ENCODE measurements at places on chromosomes 1 and 21.

DNA sequence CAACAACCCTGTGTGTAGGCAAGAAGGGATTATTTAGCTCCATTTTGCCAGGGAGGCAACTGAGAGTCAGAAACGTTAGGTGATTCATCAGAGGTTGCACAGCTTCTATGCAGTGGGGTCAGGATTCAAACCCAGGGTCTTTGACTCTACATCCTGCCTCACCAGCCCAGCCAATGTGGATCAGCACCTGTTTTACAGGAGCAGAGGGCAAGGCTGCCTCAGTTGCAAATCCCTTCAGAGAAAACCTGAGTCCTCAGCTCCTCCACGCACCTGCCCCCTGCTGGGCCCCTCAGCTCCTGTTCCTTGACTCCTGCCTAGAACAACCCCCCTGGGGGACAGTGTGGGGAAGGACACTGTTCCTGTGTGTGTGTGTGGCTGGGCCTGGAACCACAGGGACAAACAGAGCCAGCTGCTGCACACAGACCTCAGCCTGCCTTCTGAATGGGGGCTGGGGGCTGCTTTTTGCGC lies 61.6 kb downstream of the LRRN2 start:
- no peak for DNase-seq

DNA sequence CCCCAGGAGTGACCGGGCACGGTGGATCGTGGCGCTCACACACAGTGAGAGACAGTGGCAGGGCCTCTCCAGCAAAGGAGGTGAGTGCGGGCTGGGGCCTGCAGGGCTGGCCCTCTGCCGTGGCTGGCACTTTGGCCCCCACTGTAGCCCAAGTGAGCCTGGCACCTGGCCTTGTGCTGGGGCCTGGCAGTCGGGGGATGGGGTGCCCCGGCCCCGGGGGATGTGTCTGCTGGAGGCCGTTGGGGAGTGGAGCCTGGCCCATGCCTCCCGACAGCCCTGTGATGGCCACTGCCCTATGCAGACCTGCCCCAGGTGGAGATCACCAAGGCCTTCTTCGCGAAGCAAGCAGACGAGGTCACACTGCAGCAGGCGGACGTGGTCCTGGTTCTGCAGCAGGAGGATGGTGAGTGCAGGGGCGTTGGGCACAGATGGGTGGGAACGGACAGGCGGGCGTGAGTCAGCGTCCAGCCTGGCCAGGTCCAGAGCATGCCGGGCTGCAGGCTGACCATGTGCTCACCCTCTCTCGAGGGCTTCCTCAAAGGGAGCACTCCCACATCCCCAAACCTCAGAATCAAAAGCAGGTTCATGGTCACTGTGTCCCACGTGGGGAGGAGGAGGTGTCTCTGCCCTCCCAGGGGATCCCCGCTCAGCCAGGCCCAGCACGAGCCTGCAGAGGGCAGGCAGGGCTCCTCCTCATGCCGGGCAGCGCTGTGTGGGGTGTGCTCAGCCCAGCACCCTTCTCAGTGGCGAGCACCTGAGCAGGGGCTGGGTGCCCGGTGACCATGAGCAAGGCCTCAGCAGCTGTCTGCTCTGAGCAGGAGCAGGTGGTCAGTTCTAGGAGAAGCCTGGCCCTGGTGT lies 25.3 kb downstream of the ARHGEF16 start:
- DNase-seq, result no peak

DNA sequence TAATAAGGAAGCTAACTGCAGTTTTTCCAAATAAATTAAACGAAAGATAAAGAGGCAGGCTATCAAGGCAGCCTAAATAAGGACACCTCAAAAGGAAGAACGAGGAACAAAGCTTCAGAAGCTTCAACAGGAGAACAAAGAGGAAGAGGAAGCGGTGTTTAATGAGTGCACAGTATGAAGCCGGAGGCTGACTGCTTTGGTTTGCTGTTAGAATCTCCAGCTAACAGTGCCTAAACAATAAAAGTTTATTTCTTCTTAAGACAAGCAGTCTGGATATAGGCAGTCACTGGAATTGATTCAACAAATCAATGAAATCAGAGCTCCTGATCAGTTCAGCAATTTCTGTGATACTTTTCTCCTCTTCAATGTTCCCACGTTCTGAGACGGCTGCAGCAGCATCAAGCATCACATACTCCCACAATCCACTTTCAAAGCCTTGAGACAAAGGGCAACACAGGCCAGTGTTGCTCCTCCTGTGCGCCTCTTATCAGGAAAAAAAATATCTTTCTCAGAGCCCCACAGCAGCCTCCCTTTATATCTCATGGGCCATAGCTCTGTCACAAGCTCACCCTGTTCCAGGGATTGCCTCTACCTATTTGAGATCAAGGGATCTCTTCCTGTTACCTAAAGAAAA lies 365.6 kb upstream of the ST6GALNAC5 start:
- no peak for DNase-seq

DNA sequence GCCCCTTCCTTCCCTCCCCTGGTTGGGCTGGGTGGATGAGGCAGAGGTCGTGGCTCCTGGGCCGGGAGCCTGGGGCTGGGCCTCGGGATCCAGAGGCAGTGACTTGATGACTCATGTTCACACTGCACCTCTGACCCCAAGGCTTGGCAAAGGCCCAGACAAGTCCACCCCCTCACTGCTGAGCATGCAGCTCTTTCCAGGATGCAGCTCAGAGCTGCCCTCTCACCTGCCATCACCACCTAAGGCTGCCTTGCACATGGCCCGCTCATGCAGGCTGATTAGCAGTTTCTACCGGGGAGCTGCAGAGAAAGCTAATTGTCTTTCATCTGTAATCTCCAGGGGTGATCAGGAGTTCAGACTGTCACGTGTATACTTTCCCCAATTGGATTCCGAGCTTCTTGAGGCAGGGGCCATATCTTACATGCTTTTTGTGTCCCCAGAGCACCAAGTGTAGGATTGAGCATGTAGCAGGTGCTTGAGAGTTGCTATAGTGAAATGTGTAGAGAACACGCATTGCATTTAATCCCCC lies 62.1 kb downstream of the LRRN2 start:
- no peak for DNase-seq
